Effector memory CD4-positive, alpha-beta T cell (primary cell): ENCODE measurements at places on chromosomes 12 and 14.

DNA sequence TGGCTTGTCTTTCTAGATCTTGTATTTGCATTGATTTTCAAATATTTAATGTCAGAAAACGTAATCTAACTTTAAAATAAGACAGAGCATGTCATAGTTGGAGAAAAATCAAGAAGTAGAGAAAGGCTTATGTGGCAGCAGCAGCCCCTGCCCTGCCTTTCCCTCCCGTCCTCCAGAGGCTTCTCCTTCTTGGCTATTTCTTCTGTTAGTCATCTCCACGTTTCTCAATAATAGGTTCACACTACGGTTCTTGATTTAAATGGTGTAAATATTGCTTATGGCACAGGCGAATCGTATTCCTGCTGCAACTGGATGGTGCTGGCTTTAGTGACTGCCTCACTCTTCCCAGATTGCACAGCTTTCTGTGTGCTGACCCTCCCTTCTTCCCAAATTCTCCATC lies 42.8 kb downstream of the SLC8B1 start:
- no peak for DNase-seq

- DNase-seq = no peak
Observed at GRCh38 chr12:104285740-104286515, 17.6 kb upstream of the EID3 start.

DNA sequence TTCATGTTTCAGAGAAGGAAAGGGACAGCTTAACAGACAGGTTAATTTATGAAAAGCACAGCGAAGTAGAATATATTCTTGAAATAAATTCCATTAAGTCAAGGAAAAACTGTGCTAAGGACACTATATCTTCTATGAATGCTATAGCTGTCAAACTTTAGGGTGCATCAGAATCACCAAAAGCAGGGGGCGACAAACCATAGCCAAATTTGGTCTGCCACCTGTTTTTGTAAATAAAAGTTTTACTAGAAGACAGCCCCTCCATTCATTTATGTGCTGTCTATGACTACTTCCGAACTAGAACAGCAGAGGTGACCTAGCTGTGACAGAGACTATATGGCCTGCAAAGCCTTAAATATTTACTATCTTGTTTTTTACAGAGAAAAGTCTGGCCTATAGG lies 25.9 kb downstream of the PPP4R3A start:
- DNase-seq = no peak

DNA sequence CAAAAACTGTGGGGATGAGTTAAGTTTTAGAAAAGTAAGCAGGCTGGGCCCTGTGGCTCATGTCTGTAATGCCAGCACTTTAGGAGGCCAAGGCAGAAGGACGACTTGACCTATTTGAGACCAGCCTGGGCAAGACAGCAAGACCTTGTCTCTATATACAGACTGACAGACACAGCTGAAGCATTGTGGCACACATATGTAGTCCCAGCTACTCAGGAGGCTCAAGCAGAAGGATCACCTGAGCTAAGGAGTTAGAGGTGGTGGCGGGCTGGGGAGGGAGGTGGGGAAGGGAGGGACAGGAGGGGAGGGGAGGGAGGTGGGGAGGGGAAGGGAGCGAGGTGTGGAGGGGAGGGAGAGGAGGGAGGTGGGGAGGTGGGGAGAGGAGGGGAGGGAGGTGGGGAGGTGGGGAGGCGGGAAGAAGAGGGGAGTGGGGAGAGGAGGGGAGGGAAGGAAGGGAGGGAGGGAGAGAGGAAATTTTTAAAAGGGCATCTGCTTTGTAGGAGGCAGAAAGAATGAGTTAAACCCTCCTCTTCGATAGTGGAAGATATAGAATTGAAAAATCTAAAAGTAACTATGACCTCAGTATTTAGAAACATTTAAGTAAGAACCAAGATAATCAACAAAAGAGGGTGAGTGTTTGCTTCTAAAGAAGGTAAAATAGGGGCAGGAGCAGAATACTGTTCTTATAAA lies 30.9 kb downstream of the MED13L start:
- no peak for DNase-seq

GRCh38 chr14:24508155-24508840 lies at the start of gene CMA1:
Gene CMA1 (minus strand): TSS chr14:24508265. CDS start chr14:24508235, 30 bp downstream.
- no peak for DNase-seq

DNA sequence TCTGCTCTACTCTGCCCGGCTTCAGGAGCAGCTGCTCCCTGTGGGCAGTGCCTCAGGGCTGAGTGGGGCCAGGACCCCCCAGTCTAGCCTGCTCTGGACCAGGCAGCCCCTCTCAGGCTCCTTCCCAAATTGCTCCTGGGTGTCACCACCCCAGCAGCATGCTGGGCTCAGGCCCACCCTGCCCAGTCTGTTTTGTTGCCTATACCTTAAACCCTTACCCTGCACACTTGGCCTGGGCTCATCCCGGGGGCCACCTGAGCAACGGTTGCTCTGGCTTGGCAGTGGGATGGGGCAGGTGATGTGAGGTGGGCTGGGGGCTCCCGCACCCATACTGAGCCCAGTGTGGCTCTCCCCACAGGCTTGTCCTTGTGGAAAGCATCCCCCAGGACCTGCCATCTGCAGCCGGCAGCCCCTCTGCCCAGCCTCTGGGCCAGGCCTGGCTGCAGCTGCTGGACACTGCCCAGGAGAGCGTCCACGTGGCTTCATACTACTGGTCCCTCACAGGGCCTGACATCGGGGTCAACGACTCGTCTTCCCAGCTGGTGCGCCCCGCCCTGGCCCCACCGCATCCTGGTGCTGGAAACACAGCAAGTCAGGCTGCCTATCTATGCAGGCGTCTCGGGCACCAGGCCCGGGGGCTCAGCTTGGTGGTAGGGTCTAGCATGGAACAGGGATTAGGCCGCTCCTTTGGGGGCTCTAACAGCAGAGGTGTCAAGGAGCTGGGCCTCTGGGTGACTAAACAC lies 3.9 kb downstream of the PLD4 start:
- no peak for DNase-seq

DNA sequence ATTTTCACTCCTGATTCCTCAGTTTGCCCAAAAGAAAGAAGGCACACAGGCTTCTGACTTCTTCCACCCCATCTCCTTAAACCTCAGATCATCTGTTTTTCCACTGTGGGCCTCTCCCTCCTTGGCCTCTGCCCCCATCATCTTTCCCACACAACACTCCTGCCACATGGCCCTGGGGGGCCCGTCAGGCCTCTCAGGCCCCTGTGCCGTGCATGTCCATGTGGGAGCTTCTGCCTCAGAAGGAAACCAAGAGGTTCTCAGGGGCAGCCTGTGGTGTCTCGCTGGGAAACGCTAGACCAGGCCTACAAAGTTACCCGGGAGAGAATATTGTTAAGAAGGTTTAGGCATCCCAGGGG lies 8.0 kb downstream of the KLHL33 start:
- DNase-seq = no peak

- no peak for DNase-seq
Observed at GRCh38 chr14:105888784-105889665, 362.6 kb downstream of the TMEM121 start.

GRCh38 chr14:78758333-78758732 lies 588.2 kb downstream of the NRXN3 start:
- DNase-seq = no peak

DNA sequence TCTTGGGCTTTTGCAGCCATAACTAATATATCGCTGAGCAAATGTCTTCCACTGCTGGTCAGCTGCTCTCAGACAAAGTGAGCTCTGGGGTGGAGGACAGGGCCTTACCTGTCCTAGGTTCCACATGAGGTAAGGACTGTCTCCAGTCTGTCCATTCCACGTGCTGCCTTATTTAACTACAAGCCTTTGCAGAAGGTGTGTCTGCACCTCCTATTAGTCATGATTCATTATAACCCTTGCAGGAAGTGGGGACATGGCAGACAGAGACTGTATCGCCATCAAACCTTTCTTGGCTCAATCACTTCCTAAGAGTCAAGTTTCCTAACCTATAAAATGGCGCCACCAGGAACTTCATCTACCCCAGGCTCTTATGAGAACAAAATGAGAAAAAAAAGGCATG lies 46.9 kb downstream of the SLC25A47 start:
- DNase-seq = no peak

DNA sequence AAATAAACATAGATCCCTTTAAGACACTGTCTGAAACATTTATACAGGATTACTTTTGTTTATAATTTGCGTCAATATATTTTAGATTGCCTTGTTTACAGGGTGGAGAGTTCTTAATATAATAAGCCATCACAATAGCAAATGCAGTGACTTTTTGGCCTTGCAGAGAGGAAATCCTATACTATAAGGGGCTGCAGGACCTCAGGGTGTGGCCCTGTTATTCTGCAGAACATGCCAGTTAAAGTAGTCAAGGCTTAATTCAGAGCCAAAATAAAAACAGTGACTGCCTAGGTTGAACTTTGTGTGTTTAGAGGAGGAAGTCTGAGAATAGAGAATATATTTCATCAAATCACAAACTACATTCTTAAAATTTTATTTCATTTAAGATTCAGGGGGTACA lies 381.6 kb downstream of the DUSP6 start:
- DNase-seq = no peak

DNA sequence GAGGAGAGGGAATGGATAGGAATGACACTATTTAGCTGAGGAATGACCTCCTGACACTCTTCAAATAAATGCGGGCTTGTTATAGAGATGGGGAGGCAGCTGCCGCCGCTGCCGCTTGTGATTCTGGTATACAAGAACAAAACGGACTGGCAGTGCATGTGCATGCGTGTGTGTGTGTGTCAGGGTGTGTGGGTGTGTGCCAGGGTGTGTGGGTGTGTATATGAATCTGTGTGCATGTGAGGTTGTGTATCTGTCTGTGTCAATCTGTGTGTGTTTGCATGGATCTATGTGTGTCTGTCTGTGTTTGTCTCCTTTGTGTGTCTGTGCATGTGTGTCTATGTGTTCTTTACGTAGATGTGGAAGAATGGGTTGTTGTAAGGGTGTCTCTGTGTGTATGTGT lies 26.0 kb upstream of the LHX5 start:
- DNase-seq = no peak

DNA sequence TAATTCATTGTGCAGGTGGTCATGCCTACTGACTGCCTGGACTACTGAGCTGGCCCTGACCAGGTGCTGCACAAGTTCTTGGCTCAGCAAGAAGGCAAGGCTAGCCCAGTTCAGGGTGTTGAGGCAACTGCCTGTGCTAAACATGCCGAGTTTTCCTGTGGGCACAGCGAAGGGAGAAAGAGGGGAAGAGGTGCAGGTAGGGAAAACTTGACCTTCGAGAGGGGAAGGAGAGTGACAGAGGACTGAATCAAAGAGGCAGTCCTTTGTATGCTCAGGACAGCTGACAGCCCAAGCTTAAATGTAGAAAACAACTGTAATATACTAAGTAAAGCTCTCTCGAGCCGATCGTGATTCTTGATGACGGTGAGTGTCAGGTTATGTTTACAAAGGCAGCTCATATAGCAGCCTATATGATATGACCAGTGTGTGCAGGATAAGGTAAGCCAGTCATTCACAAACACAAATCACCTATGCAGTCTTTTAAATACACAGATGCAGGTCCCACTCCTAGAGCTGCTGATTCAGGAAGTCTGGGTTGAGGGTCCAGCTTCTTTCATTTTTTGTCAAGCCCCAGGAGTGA lies 2.6 kb downstream of the IRAK3 start:
- DNase-seq = no peak

- no peak for DNase-seq
Observed at GRCh38 chr14:81533212-81533535, 479 bp downstream of the SEL1L start.

DNA sequence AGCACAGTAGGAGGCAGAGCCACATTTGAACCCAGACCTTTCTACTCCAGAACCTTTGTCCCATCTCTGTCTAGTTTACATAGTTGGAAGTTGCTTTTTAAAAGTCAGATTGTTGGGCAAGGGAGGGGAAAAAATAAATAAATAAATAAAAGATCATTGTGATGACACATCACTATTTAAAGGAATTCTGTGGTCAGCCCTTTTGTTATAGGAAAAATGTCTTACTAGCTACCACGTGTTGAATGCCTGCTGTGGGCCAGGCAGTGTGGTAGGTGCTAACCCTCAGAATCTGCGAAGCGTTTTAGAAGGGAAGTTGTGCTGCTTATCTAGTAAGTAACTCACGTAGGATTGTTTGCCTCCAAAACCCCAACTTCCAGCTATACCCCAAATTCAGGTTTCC lies 62.3 kb downstream of the BHLHE41 start:
- no peak for DNase-seq
